Osteoblast (primary cell): ENCODE measurements at places on chromosomes 3 and 15.

GRCh38 chr15:93789441-93789840 lies 441.9 kb upstream of the MCTP2 start:
- no peak for DNase-seq

DNA sequence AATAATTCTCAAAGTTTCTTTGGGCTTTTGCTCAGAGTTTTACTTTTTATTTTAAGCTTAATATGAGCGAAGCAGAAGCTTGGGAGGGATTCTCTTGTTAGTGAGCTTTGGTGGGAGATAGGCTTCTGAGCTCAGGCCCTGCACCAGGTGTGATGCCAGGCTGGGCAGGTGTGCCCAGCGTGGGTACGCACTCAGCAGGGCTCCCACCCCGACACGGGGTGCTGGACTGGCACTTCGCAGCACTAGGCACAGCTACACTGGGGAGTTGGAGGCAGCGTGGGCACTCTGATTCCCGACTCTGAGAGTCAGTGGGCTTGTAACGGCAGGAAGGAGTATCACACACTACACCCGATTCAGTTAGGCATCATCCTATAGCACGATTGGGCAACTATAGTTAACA lies 244.0 kb downstream of the KLF13 start:
- DNase-seq = no peak

GRCh38 chr3:184155644-184156521 lies 706 bp downstream of the DVL3 start:
- DNase-seq = peak; percentile 91

DNA sequence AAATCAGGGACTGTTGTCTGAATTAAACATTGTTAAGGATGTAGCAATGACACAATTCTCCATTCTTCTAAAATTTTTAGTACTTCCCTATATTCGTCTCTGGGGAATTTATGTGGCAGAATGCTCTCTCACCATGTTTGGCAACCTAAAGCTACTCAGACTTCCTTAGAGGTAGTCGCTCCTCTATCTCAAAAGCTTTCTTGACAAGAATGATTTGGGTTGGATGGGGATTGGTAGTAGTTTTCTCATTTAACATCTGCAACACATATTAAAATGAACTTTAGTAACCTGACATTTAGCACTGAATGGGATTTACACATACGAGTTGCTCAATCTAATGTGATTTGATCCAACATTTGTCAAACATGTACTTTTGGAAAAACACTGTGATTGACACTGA lies 233.3 kb downstream of the RBMS3 start:
- DNase-seq = no peak

DNA sequence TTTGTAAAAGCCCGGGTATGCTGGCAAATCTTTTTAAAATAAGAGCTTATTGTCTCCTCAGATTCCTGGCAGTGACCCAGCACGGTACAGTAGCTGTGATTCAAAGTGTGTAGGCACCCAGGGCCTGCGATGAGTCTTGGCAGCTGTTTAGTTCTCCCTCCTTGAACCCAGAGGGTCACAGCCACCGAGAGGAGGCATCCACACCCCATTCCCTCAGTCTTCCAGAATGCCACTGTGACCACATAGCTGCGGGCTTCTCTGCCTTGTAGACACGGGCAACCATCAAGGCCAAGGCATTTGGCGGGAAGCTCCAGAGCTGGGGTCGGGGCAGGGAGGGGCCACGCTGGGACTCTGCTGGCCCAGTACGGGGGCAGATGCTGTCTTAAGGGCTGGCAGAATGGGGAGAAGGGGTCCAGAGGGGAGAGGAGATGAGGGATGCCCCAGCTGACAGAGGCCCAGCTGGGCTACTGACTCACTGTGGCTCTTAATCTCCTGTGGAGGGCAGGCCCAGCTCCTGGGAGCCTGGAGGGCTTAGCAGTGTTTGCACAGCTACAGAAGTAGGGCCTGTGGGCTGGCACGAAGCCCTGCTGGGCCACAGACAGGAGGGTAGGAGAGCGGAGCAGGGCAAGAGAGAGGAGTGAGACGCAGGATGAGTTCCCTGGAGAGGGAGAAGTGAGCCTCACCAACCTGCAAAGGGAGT lies 68.8 kb upstream of the DLG1 start:
- peak; percentile 94 for DNase-seq

GRCh38 chr3:11558002-11558401 lies 85.7 kb downstream of the VGLL4 start:
- peak; percentile 98 for DNase-seq

DNA sequence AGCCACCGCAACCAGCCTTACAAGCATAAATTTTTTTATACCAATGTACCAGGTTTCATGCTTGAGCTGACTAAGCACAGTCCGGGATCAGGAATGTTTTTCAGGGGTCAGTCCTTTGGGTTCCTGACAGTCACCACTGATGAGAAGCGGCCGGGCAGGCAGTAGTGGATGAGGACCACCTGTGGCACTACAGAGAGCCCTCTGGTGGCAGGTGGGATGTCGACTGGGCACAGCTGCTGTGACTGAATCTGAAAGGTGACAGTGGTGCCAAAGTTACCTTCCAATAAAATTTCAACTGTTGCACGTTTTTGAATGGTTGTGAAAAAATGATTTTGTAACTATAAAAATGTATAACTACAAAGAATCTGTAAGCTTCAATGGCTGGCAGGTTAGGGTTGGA lies 34.0 kb downstream of the TPRA1 start:
- DNase-seq = peak; percentile 44

GRCh38 chr3:7271631-7272030 lies 410.7 kb downstream of the GRM7 start:
- no peak for DNase-seq

GRCh38 chr3:130395916-130396315 lies 50.4 kb downstream of the COL6A5 start:
- DNase-seq = no peak

DNA sequence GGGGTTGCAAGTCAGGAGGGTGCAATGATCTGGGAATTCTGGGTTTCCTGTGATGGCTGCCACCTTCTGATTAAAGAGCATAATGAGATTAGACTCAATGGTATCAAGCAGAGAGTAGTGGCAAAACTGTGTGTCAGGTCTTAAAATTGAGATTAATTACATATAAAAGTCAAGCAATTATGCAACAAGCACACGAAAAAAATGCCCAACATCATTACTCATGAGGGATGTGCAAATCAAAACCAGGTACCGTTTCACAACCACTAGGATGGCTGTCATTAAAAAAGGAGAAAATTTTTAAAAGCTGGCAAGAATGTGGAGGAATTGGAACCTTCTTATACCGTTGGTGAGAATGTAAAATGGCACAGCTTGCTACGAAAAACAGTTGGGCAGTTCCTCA lies 205.0 kb downstream of the OSBPL10 start:
- no peak for DNase-seq

DNA sequence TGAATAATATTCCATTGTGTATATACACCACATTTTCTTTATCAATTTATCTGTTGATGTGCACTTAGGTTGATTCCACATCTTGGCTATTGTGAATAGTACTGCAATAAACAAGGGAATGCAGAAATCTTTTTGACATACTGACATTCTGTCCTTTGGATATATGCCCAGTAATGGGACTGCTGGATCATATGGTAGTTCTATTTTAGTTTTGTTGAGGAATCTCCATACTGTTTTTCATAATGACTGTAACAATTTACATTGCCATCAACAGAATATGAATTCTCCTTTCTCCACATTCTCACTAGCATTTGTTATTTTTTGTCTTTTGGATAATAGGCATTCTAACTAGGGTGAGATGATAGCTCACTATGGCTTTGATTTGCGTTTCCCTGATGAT lies 174.7 kb downstream of the IGSF11 start:
- DNase-seq = no peak

DNA sequence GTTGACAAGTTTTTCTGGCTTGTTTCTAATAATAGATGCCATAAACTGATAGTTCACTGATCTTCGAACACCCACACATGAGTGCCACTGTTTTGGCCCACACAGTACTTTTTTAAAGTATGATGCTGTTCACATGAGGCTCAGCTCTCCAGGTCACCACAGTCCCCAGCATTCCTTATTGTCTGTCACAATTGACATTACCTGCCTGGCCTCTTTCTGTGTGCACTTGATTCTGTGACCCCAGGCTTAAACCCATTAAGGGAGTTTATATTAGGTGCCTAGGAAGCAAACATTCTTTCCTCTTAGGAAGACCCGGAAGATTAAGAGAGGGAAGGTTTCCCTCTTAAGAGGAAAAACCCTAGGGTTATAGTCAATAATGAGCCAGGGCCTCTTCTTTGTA lies 24.2 kb upstream of the LRRFIP2 start:
- DNase-seq = no peak

DNA sequence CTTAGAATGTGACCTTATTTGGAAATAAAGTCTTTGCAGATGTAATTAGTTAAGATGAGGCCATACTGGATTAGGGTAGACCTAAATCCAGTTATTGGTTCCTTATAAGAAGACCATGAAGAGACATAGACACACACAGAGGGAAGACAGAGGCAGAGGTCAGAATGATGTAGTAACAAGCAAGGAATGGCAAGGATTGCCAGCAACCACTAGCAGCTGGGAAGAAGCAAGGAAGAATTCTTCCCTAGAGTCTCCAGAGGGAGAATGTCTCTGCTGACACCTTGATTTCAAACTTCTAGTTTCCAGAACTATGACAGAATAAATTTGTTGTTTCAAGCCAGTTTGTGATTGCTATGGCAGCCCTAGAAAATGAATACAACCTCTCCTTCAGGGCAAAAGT lies 116.7 kb downstream of the WDR76 start:
- peak; percentile 50 for DNase-seq

- peak; percentile 63 for DNase-seq
Measured at GRCh38 chr15:85354461-85354860, 25.9 kb upstream of the AKAP13 start.

- peak; percentile 57 for DNase-seq
Measured at GRCh38 chr15:99440551-99441443, 125.0 kb upstream of the MEF2A start.

DNA sequence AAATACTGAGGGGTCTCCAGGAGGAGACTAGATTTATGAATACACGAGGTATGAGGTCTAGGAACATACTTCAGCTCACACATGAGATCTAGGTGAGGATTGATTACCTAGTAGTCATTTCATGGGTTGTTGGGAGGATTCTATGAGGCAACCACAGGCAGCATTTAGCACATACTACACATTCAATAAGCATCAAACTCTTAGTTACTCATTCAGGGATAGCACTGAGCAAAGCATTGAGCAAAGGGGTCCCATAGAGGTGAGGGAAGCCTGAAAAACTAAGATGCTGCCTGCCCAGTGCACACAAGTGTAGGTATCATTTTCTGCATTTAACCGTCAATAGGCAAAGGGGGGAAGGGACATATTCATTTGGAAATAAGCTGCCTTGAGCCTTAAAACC lies 4.5 kb downstream of the CCR5 start:
- DNase-seq = no peak

- DNase-seq = no peak
Measured at GRCh38 chr3:115598216-115598615, 25.1 kb upstream of the GAP43 start.
